ENCODE measurements at places on chromosomes 12 and 14.

GRCh38 chr14:91088585-91089235, 25.2 kb upstream of the DGLUCY start:
- no peak for DNase-seq

DNA sequence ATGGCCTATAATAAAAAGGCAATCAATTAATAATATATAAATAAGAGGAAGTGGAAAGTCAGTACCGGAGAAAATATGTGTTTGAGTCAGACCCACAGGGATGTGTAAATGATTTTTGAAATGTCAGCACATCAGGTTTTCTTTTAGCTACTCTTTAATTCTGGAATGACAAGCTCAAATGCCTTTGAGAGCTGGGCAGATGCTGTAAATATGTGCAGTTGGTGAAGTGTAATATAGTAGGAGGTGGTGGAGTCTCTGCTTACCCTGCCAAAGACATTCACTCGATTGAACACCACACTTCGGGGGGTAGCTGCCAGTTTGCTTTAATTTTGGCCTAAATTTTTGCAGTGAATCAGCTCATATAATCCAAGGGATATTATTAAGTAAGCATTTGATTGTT, 93.0 kb downstream of the PLEKHA5 start:
- DNase-seq = no peak

DNA sequence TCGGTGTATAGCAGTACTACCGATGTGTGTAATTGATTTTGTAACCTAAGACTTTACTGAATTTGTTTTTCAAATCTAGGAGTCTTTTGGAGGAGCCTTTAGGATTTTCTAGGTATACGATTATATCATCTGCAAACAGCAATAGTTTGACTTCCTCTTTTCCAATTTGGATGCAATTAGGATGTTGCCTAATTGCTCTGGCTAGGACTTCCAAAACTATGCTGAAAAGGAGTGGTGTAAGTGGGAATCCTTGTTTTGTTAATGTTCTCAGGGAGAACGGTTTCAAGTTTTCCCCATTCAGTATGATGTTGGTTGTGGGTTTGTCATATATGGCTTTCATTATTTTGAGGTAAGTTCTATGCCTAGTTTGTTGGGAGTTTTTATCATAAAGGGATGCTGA, 171.6 kb upstream of the PDE3A start:
- no peak for DNase-seq

- DNase-seq = peak; percentile 96
These were observed 16.4 kb upstream of the PUS1 start for GRCh38 chr12:131912518-131913274.

GRCh38 chr12:104720339-104721038, 237.6 kb downstream of the SLC41A2 start:
- no peak for DNase-seq

DNA sequence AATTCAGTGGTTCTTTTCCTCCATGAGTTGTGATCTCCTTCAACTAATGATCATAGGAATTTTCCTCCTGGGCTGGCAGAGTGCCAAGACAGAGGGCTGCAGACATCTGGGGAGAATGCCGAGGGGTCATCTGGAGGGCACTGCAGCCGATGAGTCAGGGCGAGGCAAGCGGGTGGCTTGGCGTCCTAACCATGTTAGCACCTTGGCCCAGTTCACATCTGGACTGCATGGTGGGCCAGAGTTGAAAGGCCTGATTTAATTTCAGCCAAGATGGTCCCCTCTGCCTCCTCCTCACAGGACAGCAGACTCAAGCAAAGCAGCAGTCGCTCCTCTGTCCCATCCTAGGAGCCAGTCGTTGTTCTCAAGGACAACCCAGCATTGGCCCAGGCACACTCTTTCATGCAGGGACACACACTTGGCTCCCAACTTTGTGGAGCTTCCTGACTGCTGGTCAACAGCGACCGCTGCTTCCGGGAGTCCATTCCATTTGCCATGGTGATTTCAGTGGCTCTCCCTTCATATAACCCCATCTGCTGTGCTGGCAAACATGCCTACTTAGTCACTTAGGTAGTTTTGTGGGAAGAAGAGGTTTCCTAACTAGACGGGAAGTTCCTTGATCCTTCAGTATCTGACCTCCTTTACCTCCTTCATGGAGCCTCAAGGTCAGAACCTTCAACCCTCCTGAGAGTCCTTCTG, 161.8 kb downstream of the TTC8 start:
- peak; percentile 33 for DNase-seq

DNA sequence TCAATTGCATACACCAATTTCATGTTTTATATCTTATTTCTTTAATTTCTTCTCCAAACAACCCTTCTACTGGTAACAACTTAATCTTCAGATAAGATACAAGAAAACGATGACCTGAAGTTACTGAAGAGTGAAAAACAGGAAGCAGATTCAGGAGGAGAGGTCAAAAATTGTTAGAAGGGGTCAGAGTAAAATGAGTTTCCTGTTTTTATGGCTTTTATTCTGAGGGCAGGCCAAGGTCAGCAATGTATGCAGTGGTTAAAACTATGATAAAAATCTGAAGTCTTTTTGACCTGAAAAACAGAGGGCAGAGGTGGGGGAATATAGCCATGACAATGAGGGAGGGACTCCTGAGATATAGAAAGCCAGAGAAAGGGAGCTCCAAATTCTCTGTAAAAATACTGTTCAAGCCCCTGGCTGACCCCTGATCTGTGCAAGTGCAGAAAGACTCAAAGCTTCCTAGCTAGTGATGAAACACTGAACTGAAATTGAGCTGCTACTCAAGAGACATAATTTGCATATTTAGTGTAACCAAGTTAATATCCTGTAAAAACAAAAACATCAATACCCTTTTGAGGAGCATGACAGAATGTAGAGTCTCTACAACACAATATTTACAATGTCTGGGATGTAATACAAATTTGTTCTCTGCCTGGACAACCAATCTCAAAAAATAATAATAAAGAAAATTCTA, 514.3 kb upstream of the SEL1L start:
- no peak for DNase-seq

DNA sequence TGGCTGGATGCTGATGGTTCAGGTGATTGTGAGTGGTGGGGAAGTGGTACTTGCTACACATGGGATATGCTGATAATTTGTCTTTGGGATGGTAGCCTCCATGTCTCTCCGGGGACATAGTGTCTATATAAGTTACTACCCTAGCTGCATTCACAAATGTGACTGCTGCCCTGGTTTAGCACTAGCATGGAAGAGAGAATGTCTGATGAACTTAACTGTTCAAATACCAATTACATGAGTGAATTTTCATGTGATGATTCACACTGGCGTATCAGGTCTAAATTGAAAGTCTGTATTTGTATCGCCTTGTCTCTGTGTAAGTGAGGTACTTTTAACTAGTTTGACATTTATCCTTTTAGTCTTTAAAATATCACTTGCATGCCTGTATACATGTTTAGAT, 34.4 kb downstream of the ATF7IP start:
- DNase-seq = no peak

GRCh38 chr12:63396135-63396534, 245.1 kb upstream of the AVPR1A start:
- no peak for DNase-seq

Measured in left cardiac atrium (tissue), 4 donors.